ENCODE measurements at places on chromosomes 3 and 15.

DNA sequence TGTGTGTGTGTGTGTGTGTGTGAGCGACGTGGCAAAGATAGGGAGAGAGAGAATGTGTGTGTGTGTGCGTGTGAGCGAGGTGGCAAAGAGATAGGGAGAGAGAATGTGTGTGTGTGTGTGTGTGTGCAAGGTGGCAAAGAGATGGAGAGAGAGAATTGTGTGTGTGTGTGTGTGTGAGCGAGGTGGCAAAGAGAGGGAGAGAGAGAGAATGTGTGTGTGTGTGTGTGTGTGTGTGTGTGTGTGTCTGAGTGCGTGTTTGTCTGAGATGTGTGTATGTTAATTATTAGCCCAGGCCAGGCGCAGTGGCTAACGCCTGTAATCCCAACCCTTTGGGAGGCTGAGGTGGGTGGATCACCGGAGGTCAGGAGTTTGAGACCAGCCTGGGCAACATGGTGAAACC is 154.6 kb upstream of the RGMA start:
- no peak for DNase-seq

GRCh38 chr3:129058441-129059200 is 2.0 kb upstream of the GP9 start:
- no peak for DNase-seq

- DNase-seq = peak; percentile 22
These were observed 389 bp downstream of the ARPC4 start for GRCh38 chr3:9793161-9793781.

GRCh38 chr3:21847005-21847404 is 96.0 kb upstream of the ZNF385D start:
- DNase-seq = no peak

- DNase-seq = no peak
These were observed 150.6 kb downstream of the ADAMTS17 start for GRCh38 chr15:100191161-100191560.

DNA sequence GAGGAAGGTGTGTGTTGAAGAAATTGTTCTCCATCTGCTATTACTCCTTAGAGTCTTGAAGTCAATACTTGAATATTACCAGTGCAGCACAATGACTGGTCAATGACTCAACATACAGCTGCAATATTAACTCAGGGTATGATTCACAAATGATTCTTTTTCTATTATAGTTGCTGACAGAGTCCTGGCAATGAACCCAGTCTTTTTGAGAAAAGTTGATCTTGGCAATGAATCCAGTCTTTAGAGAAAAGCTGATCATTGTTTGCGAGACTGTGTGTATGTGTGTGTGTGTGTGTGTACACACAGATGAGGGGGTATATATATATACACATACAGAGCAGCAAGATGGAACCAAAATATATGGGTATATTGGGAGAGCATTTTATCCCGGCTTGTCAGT is 315.1 kb downstream of the ZNF385D start:
- DNase-seq = no peak

GRCh38 chr3:57017459-57017845 is 43.0 kb upstream of the SPATA12 start:
- DNase-seq = no peak

GRCh38 chr3:8625991-8626390 is 18.6 kb downstream of the SSUH2 start:
- no peak for DNase-seq

- no peak for DNase-seq
These were observed 4.3 kb downstream of the ISL2 start for GRCh38 chr15:76340803-76341365.

DNA sequence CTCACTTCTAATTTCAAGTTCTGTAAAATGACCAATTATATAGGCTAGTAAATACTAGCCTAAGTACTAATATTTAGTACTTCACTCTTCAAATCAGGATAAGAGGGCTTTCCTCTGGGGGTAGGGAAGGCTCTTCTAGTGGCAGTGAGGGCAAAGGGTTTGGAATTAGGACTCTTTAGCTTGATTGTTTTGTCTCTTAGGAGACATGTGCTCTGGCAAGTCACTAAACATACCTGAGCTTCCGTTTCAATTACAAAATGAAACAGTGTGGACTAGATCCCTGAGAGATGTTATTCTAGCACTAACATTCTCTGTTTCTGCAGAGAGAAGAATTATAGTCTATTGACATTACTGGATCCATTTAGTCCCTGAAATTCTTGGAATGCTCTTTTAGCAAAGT is 71.5 kb downstream of the PCOLCE2 start:
- no peak for DNase-seq

DNA sequence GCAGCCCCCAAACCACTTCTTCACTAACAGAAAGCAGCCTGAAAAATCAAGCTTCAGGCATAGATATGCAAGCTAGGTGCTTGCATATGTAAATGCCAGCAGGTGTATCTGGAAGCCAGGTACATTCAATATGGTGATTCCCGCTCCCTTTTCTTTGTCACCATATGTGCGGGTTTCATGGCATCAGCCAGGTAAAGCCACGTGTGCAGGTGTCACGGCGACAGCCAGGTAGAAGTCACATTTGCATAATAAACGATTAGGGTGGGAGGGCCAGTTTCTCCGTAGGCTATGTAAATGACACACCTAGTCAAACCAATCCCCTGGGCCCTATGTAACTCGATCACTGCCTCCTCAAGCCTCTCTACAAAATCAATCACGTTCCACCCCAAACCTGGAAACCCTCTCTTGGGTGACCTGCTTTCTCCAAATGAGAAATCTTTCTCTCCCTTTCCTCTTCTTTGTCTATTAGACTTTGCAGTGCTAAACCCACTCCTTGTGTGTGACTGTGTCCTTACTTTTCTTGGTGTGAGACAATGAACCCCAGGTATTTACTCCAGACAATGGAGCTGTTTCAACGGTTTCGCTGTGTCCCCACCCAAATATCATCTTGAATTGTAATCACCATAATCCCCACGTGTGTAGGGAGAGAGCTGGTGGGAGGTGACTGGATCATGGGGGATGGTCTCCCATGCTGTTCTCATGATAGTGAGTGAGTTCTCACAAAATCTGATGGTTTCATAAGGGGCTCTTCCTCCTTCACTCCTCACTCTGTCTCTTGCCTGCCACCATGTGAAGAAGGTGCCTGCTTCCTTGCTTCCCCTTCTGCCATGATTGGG is 44.6 kb downstream of the ONECUT1 start:
- no peak for DNase-seq

DNA sequence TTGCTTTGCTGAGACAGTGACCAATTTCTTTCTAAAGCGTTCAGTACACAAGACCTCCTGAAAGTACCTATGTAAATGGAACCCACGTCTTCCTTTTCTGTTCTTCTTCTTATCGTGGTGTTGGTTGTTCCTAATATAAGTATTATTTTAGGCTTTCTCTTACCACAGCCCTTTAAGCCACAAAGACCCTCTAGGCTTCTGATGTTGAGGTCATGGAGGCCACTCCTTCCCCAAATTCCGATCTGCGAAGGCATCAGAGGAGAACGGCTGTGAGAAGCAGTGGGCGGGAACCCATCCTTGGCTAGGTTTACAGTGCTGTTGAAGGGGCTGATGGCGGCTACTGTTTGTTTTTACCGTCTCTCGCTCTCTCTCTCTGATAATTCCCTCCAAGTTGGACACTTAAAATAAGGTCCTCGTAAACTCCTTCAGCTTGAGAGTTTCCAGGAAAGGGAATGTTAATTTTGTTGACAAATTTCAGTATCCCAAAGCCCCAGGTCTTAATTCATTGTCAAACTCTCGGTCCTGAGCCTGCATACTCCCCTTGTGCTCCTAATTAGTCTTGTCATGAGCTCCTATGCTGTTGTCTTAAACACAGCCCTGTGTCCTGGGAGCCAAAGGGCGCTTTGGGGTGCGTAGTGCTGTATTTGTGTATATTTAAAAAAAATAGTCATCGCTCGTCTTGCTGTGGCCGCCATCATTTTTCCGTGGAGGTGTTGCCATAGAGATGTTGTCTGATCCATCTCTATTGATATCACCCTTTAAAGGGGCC is 178.8 kb downstream of the OPA1 start:
- DNase-seq = no peak

DNA sequence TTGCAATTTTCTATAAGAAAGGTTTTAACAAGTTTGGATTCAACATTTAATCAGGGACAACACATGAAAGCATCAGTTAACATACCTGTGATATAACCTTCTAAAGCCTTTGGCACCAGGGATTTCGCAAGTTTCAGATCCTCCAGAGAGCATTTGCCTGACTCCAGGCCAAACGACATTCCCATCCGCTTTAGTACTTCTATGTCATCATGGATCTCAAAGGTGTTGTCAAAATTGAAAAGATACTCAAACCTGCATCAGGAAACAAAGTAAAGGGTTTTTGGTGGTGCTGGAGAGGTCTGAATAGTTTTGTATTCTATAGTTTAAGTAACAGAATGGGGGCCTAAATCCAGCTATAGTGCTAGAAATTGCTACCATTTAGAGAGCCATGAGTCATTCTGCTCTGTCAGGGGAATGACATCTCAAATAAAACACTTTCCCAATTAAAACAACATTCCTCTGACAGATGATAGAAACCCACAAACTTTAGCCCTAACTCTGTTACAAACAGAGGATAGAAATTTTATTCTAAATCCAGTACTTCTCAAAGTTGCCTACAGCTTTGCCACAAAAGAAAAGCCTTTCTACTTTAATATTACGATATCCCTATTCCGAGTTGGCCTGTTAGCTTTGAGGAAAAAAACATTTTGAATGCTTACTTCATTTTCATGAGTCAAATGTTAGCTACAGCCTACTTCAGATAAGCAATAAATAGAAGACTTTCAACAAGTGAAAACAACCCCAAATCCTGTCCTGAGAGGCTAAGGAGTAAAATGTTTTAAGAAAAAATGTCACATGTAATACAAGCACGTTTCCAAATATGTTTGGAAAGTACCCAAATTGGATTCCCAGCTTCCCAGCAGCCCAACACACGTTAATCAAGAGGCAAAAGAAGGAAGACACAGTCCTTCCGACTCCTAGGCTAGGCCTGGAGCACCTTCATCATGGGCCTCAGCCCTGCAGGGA is 83.4 kb downstream of the ATP1B3 start:
- no peak for DNase-seq

DNA sequence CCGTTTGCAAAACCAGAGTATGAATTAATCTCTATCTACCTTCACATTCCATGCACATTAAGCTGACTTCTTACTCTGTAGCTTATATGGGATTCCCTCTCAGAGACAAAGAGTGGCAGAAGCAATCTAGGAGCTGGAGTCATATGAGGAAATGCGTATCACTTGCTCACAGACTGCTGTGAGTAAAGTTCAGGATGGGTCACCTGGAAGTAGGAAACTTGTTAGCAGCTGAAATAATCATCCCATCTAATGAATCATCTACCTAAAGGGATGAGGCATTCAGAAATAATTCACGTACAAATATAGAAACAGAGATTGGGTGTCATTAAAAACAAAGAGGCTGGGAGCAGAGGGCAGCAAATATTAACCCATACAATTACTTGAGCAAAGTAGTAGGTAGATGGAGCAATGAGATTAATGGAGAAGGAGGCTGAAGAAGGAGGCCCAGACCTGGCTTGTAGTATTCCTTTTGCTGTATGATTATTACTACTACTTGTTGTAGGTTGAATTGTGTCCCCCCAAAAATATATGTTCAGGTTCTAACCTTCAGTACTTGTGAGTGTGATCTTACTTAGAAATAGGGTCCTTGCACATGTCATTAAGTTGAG is 866.3 kb downstream of the ROBO2 start:
- no peak for DNase-seq

DNA sequence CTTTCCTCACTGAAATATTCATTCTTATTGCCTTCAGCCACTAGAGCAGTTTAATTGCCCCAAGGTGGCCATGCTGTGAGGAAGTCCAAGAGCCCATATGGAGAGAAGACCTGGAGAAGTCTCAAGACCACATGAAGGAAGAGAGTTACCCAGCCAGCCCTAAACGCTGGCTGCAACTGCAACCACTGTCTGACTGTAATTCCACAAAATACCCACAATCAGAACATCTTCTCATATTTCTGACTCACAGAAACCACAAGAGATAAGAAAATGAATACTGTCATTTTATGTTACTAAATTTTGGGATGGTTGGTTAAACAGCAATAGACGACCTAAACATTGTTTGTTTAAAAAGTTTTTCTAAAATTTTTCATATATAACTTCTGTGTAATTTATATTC is 14.7 kb upstream of the SST start:
- DNase-seq = no peak

DNA sequence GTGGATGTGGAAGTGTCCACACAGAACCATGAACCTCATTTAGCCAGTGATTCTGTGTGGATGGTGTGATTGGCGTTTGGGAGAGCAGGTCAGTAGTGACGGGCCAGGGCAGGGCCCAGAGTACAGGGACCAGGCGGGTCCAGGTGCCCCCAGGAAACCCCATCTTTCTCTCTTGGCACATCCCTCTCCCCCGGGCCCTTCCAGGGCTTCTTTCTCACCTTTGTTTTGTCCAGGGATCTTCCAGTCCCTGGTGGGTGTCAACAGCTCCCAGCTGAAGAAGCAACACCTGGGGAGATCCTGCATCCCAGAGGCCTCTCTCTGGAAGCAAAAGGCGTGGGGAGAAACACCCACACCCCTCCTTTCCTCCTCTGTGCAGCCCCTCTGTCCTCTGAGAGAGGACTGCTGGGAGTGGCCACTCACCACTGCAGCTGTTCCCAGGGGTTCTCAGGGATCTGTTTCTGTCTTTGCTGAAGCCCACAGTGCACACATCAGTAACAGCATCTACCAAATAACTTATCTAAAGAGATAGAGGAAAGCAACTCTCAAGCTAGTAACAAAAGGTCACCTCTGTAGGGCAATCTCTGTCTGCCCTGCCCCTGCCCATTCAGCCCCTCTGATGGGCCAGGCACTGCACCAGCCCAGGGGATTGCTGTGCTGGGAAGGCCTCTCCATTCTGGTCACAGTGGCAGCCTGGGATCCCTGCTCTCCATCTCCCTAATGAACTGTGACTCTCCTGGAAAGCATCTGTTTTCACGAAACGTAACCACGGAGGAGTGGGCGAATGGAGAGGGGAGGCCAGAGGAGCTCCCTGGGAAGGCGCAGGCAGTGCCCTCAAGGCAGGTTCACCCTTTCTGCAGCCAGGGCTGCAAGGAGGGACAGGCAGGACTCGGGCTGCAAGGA is 98.3 kb upstream of the ALDH1A3 start:
- no peak for DNase-seq

- DNase-seq = no peak
These were observed 63.0 kb downstream of the RPL39L start for GRCh38 chr3:187076297-187076696.

- no peak for DNase-seq
These were observed 114.1 kb downstream of the ZNF609 start for GRCh38 chr15:64574301-64575017.

DNA sequence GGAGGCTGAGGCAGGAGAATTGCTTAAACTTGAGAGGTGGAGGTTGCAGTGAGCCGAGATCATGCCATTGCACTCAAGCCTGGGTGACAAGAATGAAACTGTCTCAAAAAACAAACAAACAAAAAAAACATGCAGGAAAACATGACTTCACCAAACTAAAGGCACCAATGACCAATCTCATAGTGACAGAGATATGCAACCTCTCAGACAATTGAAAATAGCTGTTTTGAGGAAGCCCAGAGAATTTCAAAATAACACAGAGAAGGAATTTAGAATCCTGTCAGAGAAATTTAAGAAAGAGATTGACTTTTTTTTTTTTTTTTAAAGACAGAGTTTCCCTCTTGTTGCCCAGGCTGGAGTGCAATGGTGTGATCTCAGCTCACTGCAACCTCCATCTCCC is 26.1 kb downstream of the NCBP2 start:
- DNase-seq = no peak
